ENCODE measurements at places on chromosomes 4 and X.

- no peak for DNase-seq
These were observed 71.9 kb upstream of the TFDP3 start for GRCh38 chrX:133290076-133290475.

- no peak for DNase-seq
These were observed 30.6 kb downstream of the TRIM61 start for GRCh38 chr4:164946810-164947209.

GRCh38 chr4:122073615-122074014, 78.5 kb upstream of the BLTP1 start:
- DNase-seq: no peak

- DNase-seq: no peak
These were observed 59.4 kb upstream of the MSN start for GRCh38 chrX:65608026-65608425.

- no peak for DNase-seq
These were observed 6.8 kb downstream of the TBC1D19 start for GRCh38 chr4:26590639-26591038.

DNA sequence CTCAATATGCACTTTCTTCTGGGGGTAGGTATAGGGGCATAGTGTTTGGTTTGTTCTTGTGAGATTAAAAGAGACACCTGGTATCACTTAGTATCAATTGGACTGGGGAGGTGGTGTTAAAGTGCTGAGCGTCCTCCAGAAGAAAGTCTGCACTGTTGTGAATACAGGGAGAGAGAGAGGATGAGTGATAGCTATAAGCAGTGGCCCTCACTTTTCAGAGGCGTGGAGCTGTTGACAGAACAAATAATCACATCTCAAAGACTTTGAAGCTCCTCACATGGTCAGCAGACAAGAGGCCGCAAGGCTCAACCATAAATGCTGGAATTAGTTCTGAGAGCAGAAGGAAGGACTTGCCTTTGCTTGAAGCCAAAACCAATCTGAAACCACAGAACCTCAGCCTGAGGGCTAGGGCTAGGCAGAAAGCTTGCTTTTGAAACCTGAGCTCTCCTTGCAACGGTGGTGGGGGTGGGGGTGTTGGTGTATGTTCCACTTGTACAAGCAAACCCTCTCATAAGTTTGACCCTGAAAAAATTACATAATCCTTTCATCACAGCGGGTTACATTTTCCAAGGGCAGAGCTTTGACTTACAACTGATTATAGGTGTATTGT, 123.2 kb upstream of the SCML1 start:
- no peak for DNase-seq

DNA sequence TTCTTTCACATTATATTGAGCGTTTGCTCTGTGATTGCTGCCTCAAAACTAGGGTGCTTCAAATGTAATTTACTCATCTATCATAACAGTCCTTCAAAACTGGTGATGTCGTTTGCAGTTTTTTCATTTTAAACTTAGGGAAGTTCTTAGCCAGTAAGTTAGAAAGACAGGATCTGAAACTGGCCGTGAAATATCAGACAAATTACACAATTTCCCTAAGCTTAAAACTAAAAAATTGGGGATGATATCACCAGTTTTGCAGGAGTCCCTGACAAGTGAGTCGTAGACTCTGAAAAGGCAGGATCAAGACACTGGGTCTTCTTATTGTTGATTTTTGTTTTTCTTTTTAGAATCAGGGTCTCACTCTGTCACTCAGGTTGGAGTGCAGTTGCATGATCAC, 44.8 kb downstream of the MOB1B start:
- DNase-seq: no peak

DNA sequence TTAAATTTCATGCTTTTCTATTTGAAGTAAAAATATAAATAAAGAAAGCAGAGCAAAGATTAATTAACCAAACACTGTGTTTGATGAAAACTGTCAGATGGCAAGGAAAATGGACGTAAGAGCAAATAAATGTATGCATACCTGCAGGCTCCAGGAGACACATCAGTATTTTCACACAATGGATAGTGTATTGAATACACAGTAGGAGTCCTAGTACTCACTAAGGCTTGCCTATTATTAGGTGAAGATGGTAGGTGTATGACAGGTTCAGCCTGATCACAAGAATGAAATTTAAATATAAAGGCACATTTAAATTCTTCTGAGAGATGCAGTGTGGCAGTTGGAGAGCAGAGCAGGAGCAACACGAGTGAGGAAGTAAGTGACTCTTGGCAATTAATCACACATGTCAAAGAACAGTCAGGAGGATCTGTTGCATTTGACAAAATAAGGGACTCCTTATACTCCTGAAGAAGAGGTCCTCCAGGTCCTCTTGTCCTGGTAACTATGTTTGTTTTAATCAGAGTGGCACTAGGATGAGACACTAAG, 106.0 kb upstream of the NDST4 start:
- no peak for DNase-seq

DNA sequence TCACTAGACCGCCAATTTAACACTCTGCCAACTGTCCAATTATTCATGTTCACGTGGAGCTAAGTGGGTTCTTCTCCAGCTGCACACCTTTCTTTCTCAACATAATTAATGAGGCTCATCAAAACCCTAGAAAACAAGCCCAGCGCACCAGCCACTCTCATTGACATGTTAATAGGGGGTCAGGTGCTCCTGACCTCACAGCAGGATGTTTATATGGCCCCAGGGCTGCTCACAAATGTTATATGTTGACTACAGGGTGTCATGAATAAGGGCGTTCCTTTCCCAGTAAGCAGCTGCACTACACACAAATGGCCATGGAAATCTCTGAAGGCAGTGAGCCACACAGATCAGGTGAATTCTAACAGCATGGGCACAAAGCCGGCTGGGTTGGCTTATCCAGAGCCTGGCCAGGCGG, 209.8 kb downstream of the MGST2 start:
- DNase-seq: no peak

GRCh38 chr4:66911880-66912279, 633.4 kb downstream of the CENPC start:
- no peak for DNase-seq

DNA sequence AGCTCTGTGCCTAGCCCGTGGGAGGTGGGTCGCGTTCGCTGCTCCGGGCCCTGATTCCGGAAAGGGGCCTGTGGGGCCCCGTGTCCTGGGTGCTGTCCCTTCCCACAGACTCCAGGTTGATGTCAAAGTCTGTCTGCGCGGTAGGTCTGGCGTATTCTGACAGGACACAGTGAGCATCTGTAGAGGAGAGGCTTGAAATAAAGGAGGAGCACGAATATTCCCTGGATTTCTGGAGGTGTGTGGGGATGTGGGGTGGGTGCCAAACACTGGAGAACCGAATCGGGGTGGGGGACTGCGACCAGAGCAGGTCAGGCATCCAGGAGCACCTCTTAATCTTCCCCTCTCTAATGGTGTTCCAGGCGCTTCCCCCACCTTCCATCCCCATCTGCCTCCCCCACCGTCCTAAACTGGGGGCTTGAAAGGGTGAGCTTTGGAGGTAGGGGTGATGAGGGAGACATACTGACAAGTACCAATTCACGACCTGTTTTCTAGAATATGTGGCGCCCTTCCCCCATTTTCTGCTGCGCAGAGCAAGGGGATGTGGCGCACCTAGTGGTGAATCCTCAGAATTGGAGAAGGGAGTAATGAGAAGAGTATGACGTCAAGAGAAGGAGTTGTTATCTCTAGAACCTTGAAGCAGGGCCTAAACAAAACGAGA, 877 bp downstream of the GPRASP1 start:
- DNase-seq: no peak

- no peak for DNase-seq
These were observed 131.8 kb upstream of the PITX2 start for GRCh38 chr4:110754716-110755115.

DNA sequence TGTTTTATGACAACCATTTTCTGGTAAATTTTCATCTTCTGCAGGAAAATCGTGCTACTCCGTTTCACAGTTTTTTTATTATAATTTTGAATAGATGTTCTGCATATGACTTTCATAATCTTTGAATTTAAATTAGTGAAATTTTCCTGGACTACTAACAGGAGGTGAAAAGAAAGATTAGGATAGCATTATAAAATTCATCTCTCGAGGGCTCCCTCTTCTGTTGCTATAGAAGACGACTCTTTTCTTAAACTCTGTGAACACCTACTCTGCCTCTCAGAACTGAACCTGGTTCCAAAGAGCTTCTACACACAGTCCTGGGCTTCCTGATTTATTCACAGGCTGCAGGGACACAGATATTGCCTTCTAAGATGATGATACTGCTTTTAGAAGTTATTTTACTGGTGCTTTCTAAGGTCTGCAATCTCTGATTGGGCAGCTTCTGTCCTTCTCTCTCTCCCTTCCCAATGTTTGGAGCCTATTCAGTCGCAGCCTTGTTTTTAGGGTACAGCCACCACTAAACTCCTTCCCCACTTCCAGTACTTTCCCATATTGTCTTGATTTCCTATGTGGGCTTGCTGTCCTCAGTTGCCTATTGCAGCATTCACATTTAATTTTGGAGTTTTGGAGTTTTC, 10.1 kb upstream of the SAP30 start:
- DNase-seq: no peak

GRCh38 chr4:81684352-81684751, 212.6 kb upstream of the RASGEF1B start:
- no peak for DNase-seq

DNA sequence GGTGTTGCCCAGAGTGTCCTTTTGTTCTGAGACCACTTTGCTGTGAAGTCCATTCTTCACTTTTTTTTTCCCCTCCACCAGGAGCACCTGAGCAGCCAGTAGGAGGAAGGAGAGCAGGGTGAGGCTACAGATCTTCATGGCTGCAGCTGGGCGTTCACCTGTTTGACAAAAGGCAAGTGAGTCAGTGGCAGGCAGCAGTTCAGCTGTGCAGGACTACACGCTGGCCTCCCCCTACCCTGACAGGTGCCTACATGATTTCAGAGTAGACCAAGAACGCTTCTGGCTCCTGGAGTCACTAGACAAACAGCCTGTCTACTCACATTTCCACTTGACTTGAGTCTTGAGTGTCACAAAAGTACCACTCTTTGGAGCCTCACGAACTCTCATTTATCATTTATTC, 2.0 kb downstream of the FGFBP1 start:
- DNase-seq: no peak

GRCh38 chr4:41389356-41389755, 132.6 kb downstream of the UCHL1 start:
- DNase-seq: no peak

- no peak for DNase-seq
These were observed 3.9 kb downstream of the TREX2 start for GRCh38 chrX:153441981-153442380.

- DNase-seq: no peak
These were observed 46.0 kb downstream of the PHEX start for GRCh38 chrX:22078117-22078516.

GRCh38 chr4:4763822-4764557, 95.5 kb upstream of the MSX1 start:
- no peak for DNase-seq

DNA sequence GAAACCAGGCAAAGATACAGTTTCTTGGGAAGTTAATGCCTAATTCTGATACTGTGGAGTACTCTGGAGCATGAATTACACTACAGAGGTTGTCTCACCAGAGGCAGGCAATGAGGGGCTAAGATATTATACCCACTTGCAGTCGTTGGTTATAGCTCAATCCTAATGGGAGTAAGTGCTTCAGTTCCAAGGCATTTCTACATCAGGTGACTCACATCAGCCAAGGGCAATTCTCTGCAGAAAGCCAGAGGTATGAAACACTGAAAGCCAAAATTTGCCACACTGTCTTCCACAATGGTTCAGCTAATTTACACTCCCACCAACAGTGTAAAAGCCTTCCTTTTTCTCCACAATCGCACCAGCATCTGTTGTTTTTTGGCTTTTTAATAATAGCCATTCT, 174.0 kb upstream of the IL15 start:
- no peak for DNase-seq

Measured in stimulated activated CD4-positive, alpha-beta T cell treated with anti-CD3 and anti-CD28 coated beads, Interleukin-1b, Interleukin-23, amount 100 ng/mL, for 1 hour (primary cell).